ENCODE measurements at places on chromosomes 1 and 21. TPM values are rescaled to one million over a fixed set of nuclear protein-coding genes. Genes with fewer than 3 reads are reported as not detected.

S100A5 gene
- total RNA-seq, result 0.16 TPM

GPR61 gene
- total RNA-seq, result not detected

PTPRF gene
- total RNA-seq, result 138 TPM

POU3F1 gene
- total RNA-seq, result not detected

RORC gene
- under 0.01 TPM for total RNA-seq

CD58 gene
- total RNA-seq, result 13.9 TPM

LYPD8 gene
- total RNA-seq, result not detected

EXTL1 gene
- 2.3 TPM for total RNA-seq

OR2M7 gene
- total RNA-seq, result not detected

BLACAT1 gene
- total RNA-seq, result 0.63 TPM

All from mesangial cell (primary cell).